ENCODE measurements at places on chromosomes 16 and 17.

DNA sequence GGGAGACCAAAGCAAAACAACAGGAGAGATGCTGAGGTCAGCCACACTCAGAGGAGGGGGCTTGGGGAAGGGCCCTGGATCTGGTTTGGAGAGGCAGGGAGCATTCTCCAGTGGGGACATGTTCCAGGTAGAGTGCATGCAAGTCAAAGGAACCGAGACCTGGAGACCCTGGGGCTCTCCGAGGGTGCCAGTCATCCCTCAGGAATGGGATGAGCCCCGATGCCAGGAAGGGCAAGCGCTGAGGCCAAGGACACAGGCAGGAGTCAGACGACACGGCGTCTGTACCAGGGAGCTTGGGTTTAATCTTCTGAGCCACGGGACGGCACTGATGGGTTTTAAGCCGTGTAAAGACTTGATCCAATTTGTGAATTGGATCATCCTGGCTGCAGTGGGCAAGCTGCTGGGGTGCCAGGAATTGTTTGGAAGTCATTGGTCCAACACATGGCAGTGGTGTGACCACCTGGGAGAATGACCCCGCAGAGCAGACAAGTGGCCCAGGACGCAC is 32.9 kb upstream of the ANKRD40CL start:
- DNase-seq = no peak

DNA sequence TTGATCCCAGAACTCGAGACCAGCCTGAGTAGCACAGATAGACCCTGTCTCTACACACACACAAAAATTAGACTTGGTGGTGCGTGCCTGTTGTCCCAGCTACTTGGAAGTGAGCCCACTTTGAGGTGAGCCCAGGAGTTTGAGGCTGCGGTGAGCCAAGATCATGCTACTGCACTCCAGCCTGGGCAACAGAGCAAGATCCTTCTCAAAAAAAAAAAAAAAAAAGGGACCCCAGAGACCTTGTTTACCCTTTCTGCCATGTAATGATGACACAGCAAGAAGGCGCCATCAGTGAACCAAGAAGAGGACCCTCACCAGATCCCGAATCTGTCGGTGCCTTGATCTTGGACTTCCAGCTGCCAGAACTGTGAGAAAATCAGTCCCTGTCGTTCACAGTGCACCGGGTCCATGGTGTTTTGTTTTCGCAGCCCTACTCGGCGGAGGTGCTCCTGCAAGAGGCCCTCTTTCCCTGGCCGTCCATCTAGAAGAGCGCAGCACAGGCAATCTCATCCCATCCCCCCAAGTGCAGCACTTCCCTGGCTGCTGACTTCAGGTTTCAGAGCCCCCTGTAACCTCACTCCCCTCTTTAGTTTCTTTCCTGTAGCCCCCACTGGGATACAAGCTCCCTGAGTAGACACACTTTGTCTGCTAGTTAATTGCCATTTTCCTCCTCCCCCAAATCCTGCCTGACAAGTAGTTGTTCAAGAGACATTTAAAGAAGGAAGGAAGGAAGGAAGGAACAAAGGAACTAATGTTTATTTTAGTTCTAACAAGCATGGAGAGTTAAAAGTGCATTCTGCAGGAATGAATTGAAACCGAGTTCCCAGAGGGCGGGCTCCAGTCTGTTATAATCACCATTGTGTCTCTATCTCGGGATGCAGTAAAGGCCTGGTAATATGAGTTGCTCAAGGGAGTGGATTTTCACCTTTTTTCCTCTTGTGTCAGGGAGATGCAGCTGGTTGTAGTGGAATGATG is 115.3 kb downstream of the SNX29 start:
- no peak for DNase-seq

DNA sequence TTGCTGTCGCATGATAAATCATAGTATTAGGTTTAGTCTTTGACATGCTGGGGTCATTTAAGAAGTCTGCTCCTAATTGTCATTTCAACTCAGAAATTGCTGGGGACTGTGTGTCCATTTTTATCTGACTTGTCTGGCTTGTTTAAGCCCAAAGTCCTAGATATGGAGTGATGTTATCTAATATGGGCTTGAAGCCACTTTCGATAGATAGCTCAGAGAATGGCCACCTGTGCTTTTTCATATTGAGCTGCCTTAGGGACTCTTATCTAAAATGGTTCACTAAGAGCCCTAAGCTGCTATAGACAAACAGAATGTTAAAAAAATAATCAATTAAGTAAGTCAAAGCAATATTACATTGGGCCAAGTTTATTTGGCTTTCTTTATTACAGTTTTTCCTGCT is 81.6 kb upstream of the CNTNAP4 start:
- DNase-seq = no peak

- DNase-seq = no peak
Measured at GRCh38 chr16:55204069-55204468, 119.9 kb upstream of the IRX6 start.

GRCh38 chr17:8444494-8444893 is 8.8 kb downstream of the NDEL1 start:
- no peak for DNase-seq

DNA sequence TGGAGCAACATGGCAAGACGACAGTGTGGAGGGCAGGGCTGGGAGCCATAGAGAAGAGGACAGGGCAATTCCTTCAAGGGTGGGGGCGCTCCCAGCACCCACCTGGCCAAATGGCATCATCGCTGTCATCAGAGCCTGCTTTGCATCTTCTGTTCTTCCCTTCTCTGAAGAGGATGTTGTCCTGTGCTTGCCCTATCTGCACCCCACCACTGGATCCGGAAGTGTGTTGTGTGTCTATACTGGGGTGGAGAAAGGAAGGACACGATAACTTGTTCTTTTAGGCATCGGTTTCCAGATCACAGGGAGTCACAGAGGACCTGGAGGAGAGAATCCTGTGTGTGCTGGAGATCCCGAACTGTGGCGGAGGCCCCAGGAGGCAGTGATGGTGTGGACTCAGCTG is 25.7 kb upstream of the ANKRD40CL start:
- DNase-seq = no peak

- no peak for DNase-seq
Measured at GRCh38 chr16:65933703-65934102, 432.8 kb upstream of the CDH5 start.

- peak; percentile 45 for DNase-seq
Measured at GRCh38 chr17:74493331-74493833, 26.9 kb downstream of the CD300A start.

DNA sequence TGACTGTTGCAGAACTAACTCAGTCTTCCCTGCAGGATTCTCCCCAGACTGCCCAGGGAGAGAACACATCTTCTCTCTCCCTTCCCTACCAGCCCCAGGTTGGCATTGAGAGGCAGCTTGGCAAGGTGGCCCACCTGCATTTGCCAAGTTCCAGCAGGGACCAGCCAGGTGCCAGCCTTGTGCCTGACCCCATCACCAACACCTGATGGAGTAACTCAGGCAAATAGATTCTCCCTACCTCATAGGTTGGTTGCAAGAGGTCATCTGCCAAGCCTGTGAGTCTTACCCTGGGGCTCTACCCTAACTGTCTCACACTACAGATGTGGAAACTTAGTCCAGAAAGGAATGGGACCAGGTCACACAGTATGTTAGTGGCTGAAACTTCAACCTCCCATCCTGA is 20.4 kb downstream of the BEAN1 start:
- no peak for DNase-seq

- DNase-seq = no peak
Measured at GRCh38 chr16:27638833-27639560, 89.1 kb downstream of the KATNIP start.

- peak; percentile 20 for DNase-seq
Measured at GRCh38 chr16:9091867-9092281, 430 bp downstream of the HAPSTR1 start.

DNA sequence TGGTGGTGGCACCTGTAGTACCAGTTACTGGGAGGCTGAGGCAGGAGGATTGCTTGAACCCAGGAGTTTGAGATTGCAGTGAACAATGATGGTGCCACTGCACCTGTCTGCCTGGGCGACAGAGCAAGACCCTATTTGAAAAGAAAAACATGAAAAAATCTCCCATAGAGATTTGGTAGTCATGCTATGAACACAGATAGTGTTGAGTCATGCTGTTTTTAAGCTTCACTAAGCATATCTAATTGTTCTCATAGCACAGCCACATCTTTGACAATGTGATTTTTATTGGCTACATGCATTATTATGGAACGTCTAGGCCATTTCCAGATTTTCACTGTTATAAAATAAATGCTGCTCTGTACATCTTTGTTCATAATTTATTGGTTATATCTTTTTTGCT is 6.0 kb downstream of the IL34 start:
- DNase-seq = no peak

- no peak for DNase-seq
Measured at GRCh38 chr16:47492036-47492427, 30.9 kb downstream of the PHKB start.

DNA sequence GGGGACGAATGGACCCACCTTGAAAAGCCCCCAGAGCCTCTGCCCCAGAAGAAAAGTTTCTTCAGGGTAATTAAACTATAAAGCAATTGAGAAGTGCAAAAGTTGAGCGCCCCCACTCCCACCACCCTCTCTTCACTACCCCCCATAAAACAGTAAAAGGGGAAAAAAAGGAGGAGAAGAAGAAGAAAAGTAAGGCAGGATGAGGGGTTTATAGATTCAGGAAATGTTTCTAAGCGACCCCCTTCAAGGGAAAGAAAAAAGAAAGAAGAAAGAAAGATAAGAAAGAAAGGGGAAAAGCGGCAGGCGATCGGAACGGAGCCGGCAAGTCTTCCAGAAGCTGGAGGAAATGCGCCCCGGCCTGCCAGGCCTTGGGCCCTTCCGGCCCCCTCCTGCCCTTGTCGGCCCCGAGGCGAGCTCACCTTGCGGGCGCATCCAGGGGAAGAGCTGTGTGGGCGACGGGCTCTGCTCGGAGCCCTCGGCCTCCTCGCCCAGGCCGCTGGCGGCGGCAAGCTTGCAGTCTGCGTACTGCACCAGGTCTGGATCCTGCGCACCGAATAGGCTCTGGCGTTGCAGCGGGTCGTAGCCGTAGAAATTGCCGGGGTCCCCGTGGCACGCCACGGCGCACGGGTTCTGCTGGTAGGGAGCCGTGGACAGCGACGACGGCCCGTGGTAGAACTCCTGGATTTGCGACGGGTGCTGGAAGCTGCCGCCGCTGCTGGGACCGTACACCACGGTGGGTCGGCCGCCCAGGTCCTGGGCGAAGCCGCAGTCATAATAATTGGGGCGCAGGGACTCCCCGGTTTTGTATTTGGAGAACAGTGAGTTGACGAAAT is 1.0 kb downstream of the HOXB8 start:
- no peak for DNase-seq

DNA sequence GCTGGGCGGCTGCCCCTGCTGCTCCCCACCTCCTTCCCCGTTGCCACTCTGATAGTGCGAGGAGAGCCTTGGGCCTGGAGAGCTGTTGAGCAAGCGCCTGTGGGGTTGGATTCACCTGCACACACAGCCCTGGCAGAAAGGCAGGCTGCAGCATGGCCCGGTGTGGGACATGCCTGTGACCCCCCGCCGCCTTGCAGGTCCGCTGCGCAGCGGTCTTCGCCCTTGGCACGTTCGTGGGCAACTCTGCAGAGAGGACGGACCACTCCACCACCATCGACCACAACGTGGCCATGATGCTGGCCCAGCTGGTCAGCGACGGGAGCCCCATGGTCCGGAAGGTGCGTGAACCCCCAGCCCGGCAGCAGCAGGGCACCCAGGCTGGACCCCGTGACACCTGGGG is 106.8 kb upstream of the CHMP6 start:
- DNase-seq = no peak

GRCh38 chr17:67974185-67974584 is 22.1 kb downstream of the C17orf58 start:
- DNase-seq = no peak

DNA sequence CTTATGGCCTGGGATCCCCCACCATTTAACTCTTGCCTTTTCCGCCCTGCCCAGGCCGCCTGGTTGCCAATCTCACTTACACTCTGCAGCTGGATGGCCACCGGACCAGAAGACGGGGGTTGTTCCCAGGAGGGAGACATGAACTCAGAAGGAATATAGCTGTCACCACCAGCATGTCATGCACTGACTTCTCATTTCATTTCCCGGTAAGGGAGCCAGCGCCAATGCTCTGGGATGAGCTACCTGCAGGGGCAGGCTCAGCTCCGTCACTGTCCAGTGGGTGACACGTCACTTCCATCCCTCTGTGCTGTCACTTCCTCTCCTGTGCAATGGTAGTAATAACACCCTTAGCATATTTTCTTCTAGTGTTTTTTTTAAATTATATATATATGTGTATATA is 26.7 kb downstream of the ITGAL start:
- no peak for DNase-seq

DNA sequence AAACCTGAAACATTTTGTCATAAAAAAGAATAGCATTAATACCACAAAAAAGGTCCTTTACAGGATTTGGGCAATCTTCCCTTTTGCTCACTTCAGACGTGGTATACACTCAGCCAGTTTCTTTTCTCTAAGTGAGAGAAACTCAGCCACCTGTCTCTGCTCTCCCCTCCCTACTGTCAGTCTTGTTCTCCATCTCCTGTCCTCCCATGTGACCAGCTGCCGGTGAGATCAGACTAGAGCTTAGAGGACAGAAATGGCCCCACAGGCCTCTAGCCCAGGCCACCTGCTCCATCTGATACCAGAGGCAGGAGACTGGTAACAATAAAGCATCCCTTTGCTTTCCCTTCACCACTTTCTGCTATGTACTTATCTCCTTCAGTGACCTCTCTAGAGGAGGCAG is 34.9 kb downstream of the CMC2 start:
- no peak for DNase-seq

DNA sequence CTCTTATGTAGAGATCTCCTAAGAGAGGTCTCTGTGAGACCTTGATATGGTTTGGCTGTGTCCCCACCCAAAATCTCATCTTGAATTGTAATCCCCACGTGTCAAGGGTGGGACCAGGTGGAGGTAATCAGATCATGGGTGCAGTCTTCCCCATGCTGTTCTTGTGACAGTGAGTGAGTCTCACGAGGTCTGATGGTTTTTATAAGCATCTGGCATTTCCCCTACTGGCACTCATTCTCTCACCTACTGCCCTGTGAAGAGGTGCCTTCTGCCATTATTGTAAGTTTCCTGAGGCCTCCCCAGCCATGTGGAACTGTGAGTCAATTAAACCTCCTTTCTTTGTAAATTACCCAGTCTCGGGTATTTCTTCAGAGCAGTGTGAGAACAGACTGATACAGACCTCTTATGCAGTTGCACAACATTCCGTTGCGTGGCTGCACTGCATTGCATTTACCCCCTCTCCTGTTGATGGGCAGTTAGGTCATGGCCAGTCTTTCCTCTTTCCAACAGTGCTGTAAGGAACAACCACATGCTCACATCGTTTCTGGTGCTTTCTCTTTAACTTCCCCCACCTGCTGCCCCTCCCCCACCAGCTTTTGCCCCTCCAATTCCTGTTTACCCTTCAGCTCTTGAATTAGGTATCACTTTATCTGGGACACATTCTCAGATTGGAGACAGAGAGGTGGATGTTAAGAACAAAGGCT is 43.6 kb upstream of the MED9 start:
- DNase-seq = no peak
